ENCODE measurements at places on chromosomes 16 and 17.

- no peak for DNase-seq
These were observed 190.1 kb downstream of the CCDC182 start for GRCh38 chr17:57554826-57555635.

- no peak for DNase-seq
These were observed 1.1 kb upstream of the PPL start for GRCh38 chr16:4937782-4938682.

- no peak for DNase-seq
These were observed 59.3 kb downstream of the JPH3 start for GRCh38 chr16:87661561-87661960.

- DNase-seq: no peak
These were observed 120.3 kb upstream of the CRHR1 start for GRCh38 chr17:45663772-45664171.

DNA sequence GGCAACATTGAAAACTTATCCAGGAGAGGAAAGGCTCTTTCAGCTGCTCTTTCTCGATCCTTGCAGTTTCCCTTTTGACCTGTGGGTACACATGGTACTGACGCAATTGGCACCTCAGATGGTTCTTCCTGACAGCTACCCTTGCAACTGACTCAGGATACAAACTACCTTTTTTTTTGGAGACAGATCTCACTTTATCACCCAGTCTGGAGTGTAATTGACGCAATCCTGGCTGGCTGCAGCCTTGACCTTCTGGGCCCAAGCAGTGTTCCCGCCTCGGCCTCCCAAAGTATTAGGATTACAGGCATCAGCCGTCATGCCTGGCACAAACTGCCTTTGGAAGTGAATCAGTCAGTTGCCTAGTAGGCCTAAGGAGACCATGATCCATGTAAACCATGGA is 607.2 kb downstream of the WWOX start:
- DNase-seq: no peak

DNA sequence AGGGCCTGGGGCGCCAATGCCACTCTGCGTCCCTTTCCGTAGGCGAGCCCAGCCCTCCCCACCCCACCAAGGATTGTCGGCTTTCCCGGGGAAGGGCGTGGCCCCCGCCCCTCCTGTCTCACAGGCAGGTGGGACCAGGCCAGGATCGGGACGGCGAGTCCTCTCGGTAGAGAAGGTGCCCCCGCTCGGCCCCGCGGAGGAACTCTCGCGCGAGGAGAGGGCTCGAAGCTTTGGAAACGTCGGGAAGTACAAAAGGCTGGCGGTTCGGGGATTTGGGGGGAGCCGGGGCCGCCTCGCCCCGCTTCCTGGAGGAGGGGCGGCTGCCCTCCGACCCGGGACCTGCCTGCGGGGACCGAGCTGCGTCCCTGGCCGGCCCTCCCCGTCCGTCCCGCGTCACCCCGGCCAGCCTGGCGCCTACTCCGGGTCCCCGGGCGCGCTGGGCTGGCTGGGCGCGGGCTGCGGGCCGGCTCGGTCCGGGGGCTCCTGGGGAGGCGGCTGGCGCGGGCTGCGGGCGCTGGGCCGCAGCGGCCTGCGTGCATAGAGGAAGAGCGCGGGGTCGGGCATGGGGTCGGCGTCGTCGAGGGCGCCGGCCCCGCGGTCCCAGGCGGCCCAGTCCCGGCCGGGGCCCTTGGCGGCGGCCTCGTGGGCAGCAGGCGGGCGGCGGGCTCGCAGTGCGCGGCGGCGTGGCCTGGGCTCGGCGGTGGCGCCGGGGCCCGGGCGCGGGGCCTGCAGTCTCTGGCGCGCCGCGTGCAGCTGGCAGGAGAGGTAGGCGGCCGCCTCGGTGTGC is 12.6 kb upstream of the CLUH start:
- DNase-seq: no peak

DNA sequence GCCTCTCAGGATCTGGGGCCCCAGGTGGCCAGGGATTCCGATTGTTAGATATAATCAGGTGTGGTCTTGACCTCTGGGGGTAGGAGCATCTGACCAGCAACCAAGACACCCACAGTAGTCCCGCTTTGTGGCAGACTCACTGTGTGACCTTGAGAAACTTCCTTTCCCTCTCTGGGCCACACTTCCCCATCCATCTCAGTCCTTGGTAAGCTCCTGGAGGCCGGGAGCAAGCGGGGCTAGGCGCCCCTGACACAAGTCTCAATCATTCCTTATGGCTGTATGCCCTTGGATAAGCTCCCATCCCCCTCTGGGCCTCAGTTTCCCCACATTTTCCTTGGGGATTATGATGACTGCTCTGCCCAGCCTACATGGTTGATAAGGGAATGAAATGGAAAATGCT is 21.3 kb downstream of the CPNE2 start:
- no peak for DNase-seq

DNA sequence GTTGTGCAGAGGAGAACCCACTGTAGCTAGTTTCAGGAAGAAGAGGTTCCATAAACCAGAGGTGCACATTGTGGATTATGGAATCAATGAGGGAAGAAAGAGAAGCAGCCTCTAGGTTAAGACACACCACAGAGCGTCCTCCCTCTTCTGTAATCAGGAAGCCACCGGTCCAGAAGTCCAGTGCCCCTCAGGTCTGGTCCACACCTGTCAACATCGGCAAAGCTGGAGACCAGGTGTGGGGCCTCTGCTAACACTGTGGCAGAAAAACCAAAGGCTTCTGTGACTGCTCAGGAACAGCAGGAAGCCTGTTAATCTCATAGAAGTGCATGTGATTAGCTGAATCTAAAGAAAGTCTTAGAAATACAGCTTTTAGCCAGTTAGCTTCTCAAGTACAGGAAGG is 23.3 kb downstream of the LIMD2 start:
- DNase-seq: no peak

DNA sequence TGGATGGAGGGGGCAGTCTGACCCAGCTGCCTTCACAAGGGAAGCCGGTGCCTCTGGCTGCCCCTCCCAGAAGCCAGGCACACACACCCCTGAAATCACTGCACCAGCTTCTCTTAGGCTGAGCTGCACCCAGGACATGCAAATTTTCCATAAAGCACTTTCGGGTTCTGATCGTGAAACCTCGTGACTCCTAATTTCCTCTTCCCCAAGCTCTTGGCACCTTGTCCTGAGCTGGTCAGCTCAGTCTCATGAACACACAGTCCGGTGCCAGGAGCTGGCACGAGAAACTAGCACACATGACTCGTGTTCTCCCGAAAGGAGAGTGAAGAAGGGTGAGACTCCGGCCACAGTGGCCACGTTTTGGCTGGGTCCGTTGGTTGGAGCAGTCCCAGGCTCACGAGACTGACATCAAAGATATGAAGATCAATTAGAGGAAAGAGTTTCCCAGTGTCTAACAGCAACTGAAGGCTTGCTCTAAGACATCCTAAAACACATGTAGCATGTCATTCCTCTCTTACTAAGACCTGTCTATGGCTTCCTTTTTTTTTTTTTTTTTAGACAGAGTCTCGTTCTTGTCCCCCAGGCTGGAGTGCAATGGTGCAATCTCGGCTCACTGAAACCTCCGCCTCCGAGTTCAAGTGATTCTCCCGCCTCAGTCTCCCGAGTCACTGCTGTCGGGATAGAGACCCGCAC is 9.2 kb upstream of the ABR start:
- DNase-seq: no peak

DNA sequence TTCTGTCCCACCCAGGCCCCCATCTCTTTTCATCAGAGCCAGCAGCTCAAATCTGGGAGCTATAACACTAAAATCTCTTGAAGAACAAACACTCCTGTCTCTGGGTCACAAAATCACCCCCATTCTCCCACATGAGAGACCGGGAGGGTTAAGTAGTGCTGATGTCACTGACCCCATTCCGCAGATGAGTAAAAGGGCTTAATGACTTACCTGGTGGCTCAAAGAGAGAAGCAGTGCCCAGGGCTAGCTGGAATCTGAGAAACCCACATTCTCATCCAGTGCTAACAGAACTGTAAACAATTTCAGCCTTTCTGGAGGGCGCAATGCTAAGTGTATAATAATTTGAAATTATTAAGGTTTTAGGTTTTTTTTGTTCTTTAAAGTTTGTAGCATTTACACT is 26.3 kb upstream of the LHX1 start:
- no peak for DNase-seq

- no peak for DNase-seq
These were observed 57.3 kb downstream of the AXIN2 start for GRCh38 chr17:65504141-65504540.

- no peak for DNase-seq
These were observed 2.3 kb downstream of the RPRML start for GRCh38 chr17:46976626-46977270.

DNA sequence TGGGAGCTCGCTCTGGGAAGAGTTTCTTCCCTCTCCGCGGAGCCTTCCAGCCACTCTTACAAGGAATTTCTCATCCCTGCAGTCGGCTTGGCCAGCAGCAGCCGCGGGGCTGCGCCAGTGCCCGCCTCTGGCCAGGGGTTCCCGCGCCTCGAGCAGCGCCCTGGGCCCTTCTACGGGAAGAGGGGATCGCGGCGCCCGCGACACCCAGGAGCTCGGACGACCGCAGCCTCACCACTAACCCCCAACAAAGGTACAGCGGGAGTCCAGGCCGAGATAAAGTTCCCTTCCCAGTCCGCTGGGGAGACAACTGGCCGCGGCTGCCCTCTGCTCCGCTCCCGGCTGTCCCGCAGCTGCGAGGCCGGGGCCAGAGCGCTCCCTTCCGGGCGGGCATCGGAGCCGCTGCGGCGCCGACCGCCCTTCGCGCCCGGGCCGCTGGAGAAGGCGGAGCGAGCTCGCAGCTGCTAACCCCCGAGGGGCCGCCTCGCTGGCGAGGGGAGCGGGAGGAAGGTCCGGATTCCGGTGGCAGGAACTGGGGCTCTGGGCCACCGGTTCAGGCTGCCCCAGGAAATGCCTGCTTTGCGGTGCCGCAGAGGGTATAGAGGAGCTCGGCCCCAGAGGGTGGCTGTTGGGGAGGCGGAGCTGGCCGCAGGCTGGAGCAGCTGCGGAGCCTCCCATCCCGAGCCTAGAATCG is 3.6 kb upstream of the HS3ST3B1 start:
- no peak for DNase-seq

- no peak for DNase-seq
These were observed 12.4 kb downstream of the TOB1 start for GRCh38 chr17:50853781-50854180.

DNA sequence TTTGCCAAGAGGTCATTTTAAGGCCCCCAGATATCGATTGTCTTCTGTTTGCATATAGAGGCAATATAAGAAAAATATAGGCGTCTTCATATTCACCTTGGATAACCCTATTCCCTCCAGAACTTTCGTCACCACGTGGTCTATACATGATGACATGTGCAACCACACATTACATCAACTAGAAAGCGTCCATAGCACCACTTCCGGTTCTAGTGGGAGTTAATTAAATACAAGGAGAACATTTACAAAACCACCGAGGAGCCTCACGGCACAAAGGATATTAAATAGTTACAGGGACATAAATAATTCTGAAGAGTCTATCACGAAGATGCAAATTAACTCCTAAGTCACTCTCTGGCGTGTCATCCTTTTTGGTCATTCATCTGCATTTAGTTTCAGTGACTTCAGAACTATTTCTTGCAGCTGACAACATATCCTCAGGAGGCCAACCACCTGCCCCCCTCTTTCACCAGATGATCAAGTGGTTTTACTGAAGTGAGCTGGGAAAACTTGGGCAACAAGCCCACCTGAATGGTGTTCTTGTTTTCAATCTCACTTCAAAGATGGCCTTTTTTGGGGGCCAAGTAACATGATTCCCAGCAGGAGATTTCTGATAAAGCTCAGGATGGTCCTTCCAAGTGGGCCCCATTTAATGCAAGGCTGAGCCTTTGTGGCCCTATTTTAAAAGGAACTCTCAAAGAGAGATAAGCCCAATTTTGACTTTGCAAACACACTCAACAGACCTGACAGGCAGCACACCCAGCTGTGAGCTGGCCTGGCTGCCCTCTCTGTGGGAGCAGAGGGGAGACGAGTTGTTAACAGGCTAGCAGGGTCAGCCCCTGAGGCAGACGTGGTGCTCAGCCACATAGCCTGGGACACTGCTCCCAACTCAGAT is 15.3 kb downstream of the CMTM3 start:
- no peak for DNase-seq

GRCh38 chr17:66953630-66954020 is 10.9 kb upstream of the CACNG4 start:
- no peak for DNase-seq

DNA sequence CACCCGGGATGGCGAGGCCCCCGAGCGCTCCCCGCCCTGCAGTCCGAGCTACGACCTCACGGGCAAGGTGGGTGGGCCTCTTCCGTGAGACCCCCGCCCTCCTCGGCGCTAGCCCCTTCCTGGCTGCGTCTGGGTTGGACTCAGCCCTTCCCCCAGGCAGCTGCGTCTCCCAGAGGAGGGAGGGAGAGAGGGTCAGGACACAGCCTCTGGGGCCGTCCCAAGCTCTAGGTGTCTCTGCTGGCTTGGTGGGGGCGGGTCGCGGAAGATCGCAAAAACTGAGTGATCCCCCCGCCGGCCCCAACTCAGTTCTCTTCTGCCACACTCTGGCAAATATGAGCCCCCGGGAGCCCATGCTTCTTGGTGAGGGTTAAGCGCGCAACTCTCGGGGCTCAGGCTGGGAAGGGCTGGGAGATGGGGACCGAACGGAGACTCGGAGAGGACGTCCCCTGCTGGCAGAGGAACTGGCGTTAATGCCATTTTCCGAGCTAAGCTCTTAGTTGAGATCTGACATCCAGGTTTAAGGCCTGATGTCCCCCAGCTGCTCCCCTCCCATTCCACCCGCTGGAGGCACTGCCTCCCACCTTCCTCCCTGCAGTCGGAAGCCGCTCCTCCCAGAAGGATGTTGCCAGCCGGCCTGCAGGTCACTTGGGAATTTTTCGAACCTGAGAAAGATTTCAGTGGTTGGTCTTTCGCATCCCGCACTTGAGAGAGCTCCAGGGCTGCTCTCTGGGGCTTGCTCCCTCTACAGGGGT is 419 bp downstream of the RAB37 start:
- DNase-seq: peak; percentile 76

DNA sequence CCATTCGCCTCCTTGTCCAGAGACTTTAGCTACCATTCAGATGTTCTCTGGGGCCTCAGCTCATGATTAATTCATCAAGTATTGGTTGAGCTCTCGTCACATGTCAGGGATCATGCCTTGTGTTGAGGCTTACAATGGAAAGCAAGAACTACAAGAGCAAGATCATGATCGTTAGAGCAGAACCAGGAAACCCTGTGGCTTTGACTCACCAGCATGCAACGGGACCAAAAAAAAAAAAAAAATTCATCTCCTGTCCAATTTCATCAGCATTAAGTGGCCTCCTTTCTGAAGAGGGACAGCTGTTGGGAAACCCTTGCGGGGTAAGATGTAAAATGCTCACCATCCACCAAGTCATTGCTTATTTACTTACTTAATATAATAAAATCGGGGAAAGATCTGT is 12.1 kb upstream of the USP10 start:
- no peak for DNase-seq

GRCh38 chr16:19344980-19345379 is 59.4 kb downstream of the CLEC19A start:
- no peak for DNase-seq

DNA sequence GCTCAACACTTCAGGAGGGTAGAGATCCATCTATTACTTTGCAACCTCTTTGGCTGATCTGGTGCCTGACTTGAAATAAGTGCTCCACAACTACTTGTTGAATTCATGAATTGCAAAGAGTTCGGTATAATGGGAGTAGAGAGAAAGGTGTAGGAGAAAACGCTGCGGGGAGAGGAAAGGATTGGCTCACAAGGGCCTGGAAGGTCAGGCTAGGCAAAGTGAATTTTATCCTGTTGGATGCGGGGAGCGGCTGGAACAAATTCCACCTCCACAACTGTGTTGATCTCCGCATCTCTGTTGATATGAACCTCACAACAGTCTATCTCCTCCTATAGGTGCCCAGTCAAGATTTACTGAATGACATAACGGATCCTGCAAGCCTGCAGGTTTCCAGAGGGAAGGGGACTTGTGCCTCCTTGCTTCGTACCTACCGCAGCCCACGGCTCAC is 684 bp downstream of the SLX4 start:
- DNase-seq: no peak

GRCh38 chr16:56933828-56934598 is 2.1 kb downstream of the HERPUD1 start:
- DNase-seq: no peak
